ENCODE measurements at places on chromosomes 6 and 20.

DNA sequence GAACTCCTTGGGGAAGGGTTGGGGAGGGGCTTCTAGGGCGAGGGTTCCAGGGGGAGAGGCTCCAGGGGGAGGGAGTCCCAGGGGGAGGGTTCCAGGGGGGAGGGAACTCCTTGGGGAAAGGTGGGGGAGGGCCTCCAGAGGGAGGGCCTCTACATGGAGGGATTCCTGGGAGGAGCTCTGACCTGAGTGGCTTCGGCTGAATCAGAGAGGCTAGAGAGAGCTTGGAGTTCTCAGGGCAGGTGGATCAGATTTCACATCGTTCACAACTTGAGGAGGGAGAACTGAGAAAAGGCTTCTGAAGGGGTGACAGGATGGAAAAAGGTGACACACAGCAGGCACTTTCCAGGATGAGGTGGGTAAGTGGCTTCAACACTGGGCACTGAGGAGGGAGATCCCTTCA, 49.1 kb downstream of the DAAM2 start:
- no peak for DNase-seq

DNA sequence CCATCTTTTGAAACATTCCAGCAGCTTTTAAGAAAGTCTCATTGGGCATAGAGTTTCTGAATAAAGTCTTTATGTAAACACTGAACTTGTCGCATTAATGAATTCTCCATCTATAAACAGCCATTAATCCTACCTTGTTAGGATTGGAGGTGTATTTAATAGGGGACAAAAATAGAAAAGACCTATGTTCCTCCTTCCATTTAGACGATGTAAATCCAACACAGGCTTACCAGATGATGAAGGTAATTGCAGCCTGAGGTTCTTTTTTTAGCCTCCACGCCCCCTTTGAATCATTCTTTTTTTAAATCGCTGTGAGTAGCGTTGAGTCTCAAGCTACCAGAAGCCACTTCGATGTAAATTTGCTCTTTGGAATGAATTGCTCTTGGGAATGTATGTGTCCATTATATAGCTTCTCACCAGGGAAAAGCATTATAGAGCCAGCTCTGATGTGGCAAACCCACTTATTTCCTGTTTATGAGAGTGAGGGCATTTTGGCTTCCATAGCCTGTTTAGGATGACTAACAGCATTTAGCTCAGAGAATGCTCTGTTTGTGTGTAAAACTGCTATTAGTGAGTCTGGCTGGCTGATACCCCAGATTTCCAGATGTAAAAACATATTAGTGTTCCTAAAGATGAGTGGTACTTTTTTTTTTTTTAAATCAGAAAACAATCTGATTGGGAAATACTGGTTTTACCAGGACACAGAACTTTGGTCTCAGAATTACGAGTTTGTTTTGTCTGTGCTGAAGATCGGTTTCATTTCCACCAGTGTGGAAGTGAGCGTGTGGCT, 74.9 kb upstream of the CLDN20 start:
- DNase-seq, result no peak

- DNase-seq, result no peak
Measured at GRCh38 chr6:11947575-11947974, 64.5 kb upstream of the HIVEP1 start.

DNA sequence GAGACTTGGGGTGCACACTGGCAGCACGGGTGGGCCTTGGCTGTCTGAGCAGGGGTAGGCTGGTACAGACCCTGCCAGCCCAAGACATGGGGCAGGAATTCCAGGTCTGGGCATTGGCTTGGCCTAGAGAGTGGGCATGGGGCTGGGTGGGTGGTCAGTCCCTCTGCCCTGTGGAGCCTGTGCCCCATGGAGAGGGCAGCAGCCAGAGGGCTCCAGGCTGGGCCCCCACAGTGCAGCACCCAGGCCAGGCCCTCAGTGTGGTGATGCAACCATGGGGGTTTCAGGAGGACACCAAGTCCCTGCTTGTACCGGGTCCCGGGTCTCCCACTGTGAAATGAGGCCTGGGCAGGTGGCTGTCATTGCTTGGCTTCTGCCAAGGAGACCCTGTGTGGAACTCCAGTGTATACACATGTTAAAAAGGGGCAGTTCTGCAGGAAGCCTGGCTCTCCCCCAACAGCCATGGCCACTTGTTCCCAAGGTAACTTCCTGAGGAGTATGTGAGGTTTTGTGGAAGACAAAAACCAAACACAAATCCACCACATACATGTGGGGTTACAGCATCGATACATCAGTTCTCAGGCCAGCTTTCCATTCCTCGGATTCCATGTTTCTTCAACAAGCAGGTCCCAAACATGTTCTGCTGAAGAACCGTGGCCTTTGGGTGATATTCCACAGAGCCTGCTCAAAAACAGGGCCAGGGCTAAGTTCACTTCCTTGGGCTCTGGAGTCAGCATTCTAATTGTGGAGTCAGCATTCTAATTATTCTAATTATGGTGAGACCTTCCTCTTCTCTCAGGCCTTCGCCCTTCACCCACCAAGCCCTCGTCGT, 77.3 kb downstream of the DACT2 start:
- DNase-seq, result no peak

- no peak for DNase-seq
Measured at GRCh38 chr20:4802527-4802926, 80.8 kb downstream of the PRND start.

DNA sequence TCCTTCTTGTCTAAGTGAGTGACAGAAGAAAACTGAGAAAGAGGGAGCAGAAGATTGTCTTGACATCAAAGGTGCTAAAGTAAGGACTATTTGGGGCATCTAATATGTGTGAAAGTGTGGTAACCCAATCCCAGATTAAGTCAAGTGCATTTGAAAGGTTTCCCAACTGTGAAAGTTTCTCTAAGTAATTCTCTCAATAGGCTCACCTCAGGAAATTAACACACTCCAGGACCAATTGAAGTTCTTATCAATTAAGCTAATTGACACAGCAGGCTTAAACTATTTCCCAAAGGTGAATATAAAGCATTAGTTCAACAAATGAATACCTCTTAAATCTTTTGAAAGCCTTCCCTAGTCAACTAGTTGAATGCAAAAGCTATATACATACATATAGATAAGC, 212.8 kb upstream of the FUT9 start:
- DNase-seq, result no peak

- DNase-seq, result no peak
Measured at GRCh38 chr6:113289166-113289565, 568.0 kb upstream of the MARCKS start.

DNA sequence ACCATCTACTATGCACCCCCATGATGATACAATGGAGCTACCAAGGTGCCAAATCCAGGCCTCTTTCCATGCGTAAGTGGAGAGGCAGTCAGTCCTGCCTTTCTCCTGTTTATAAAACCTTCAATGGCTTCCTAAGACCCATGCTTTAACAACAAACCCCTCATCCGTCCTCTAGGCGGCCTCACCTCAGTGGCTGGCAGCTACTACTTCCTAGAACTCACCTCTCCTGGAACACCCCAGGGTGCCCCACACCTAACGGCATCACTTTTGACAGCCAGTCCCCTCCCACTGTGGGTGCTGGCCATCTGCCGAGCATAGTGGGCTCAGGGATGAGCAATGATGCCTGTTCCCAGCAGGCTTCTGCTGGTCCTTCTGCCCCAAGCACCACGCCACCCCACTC, 80.0 kb upstream of the TAB2 start:
- DNase-seq, result no peak

- DNase-seq, result no peak
Measured at GRCh38 chr6:5950361-5950785, 56.4 kb downstream of the NRN1 start.

GRCh38 chr6:107716688-107717089, 107.4 kb downstream of the SCML4 start:
- peak; percentile 62 for DNase-seq

DNA sequence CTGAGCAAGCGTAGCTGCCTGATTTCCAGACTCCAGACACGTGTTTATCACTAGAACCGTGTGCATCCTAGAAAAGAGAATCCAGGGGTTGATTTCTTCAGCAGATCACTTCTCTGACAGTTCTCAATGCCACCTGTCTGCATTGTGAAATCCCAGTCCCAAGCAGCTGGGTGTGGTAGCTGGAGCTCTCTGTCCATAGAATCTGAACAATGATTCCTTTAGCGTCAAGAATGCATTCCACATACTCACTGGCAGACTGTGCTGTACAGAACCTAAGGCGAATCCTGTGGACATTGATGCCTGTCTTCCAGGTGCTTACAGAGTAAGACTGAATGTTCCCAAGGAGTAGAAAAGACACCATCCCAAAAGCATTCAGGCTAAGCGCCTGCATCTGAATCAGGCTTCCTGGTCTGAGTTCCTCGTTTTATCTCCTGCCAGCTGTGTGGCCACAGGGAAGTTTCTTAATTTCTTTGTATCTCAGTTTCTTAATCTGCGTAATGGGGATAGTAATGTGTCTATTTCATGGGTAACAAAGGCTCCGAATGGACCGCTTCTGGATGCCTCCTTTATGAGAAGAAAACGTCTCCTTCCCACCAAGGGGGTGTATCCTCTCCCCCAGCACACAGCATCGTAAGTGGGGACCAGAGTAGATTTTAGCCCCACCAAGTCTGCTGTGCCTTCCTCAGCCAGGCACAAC, 10.4 kb upstream of the TRAF3IP2 start:
- no peak for DNase-seq

GRCh38 chr6:110474500-110474899, 1.9 kb downstream of the SLC22A16 start:
- no peak for DNase-seq

GRCh38 chr20:45053430-45054351, 47.2 kb downstream of the KCNS1 start:
- no peak for DNase-seq

DNA sequence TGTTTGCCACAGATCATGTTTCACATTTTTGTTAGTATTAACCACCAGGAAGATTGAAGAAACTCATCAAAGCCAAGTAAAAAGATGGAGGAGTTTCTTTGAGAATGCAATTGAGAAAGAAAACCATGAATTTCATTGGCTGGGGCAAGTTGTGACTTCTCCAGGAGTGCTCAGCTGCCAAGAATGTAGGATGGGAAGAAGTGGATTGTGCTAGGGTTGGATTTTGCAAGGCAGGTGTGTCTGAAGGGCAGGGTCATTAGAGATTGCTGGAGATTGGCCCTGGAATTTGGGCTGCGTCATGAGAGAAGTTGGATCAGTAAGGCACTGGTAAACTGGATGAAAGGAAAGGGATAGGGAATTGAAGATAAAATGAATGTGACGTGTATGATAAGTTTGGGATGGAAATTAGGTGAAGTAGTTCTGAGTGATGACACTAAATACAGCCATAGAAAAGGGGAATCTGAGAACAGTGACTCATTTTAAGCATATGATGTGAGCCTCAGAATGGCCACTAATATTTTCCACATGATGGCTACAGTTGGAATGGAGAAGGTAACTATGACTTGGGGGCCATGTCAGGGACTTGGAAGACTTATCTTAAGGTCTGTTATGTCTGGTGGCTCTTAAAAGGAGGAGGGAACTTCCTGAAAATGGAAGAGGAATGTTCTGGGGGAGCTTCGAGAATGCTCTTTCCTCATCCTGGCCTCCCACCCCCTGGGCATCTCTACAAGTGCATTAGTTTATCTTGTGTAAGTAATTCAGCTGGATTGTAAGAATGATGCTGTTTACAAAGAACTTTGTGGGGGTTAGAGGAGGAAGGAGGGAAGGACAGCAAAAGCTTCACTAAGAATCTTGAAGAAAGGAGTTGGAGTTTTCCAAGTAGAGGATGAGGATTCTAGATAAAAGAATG, 27.8 kb upstream of the ERVFRD-1 start:
- no peak for DNase-seq

GRCh38 chr6:134593442-134593841, 275.5 kb upstream of the SGK1 start:
- DNase-seq, result no peak

DNA sequence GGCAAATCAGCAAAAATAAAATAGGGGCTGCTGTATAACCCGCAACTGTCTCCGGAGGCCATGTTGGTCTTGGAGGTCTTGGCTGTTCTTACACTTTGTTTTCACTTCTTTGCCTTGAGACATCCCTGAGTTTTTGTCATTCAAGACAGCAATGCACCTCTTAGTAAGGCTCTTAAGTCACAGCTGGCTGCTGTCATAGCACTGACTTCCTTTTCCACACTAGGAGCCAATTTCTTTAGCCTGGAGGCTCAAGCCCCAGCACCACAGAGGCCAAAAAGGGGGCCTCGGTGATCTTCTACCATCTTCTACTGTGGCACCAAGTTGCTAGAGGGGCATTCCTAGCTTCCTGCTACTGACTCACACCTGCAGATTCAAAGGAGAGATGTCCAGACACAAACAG, 536.3 kb downstream of the CDH26 start:
- DNase-seq, result no peak

DNA sequence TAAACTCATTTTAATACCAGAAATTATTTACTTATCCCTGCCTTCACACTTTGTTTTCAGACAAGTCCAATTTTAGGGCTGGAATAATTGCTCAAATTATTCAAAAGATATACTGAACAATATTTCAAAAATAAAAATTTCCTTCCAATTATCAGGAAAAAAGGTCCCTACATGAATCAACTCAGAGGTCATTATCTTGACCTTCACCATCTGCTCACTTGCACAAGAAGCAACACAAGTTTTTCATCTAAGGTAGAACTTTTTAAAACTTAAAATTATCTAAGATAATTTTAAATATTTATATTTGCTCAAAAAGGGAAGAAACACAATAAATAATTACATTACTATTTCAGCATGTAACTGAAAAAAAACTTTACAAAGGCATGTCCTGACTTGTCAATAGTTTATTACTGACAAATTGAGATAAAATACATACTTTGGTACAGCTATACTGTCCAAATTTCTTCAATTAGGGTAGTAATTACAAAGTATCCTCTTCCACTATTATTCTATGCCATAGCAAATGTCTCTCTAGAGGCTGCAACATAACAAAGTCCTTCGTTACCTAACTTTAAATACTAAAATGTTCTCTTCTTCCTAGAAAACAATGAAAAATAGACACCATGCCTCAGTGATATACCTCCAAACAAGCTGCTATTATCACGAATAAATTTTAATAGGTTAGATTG, 2.4 kb downstream of the CEP85L start:
- DNase-seq, result no peak

DNA sequence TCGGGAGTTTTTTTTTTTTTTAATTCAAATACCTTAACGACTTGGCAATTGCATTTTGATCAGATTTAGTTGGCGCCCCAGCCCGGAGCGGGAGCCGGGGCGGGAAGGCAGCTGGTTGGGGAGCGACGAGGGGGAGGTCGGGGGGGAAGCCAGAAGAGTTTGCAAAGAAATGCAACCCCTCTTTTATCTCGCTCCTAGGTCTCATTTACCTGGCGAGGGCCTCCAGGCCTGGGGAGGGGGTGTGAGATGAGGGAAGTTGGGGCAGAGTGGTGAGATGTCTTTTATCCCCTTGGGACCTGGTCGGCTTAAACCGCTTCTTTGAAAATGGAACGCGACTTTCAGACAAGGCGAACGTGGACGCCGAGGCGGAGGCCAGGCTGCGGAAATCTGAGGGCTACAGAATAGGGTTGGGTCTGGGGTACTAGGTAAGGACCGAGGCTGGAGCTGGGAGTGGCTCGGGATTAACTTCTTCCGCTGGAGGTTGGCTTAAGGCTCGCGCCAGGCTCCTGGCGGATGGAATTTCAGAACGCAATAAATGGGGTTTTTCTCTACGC, 40.3 kb downstream of the NCR2 start:
- no peak for DNase-seq

GRCh38 chr6:227074-227782, 65.1 kb upstream of the DUSP22 start:
- no peak for DNase-seq

Data from activated T-helper 1 cell treated with anti-CD3 and anti-CD28 coated beads, Interleukin-2, amount 50 U/mL, for 16 hours (primary cell).